Stimulated activated CD4-positive, alpha-beta T cell treated with anti-CD3 and anti-CD28 coated beads, Interleukin-4, amount 100 ng/mL, for 48 hours (primary cell): ENCODE measurements at places on chromosomes 7 and 10.

DNA sequence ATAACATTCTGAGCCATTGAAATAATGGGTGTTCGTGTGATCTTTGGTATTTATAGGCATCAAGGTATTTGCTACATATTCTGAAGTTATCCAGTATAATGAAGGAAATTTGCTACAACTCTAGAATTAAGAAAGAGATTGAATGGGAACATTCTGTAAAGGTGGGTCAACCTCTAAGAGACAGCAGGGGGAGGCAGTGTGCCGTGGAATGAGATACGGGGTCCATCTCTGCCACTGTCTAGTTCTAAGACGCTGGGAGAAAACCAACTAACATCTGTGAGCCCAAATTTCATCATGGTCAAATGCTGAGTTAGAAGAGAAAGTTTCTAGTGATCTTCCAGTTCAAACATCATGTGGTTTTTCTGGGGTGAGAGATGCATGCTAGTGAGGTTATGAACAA is 368.9 kb downstream of the SORCS1 start:
- DNase-seq: no peak

DNA sequence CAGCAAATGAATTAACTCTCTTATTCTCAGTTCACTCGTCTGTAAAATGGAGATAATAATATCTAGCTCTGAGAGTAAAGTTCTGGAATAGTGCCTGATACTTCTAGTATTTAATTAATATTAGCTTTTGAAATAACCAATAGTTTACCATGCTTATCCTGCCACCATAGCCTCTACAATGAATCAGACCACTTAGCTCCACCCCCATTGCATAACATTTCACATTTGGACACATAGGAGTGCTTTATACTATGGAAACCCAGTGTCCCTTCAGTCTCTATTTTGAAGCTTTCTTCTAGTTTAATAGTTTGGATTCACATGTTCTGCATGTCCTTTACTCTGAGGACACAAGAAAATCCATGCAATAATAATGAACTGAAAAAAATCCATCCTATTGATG is 427.3 kb upstream of the C7orf33 start:
- no peak for DNase-seq

DNA sequence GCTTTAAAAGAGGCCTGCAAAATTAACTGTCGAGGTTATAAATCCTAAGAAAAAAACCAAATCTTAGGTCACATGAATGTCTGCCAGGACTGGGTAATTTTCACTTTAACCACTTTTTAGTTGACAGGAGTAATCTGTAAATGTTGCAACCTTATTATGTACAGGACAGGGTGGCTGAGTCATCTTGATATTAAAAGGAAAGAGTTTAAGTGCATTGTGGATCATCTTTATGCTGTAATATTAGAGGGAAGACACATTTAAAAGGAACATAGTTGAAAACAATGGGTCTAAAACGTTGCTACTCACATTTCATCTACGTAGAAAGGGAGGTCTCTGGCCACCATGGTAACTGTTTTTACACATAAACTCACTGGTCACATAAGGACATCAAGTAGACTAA is 115.5 kb downstream of the LSMEM1 start:
- DNase-seq: no peak

DNA sequence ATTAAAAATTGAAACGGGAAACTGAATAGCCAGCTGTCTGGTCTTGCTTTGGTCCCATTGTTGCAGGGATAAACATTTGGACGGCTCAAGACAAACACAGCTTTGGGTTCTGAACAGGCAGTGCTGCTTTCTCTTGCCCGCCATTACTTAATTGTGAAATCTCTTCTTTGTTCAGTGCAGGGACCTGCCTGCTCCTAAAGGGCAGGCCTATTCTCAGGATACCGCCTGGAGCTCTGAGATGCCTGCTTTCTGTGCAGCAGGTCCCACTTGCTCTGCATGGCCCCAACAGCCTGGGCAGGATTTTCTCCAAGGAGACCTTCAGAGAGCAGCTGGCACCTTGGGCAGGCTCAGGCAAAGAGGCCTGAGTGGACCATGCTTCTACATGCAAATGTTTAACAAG is 237.6 kb downstream of the KCNMA1 start:
- DNase-seq: no peak

GRCh38 chr10:5888843-5889623 is 660 bp downstream of the ANKRD16 start:
- peak; percentile 26 for DNase-seq

DNA sequence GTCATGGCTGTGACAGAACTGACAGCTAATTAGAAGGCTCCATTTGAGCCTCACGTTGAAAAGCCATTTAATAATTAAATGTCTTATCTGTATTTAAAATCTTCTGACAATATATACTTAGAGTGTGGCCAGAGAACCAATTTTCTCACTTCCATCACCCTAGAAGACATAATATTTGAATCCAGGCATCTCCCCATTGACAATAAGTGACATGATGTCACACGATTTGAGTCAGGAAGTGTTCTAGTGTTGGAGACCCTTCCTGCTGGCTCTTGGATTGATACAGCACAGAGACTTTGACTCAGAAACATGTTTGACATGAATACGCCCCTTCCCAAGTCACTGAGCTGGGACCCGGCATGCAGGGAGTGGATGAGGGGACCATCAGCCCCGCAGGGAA is 85.9 kb downstream of the SLIT1 start:
- DNase-seq: no peak

- no peak for DNase-seq
Observed at GRCh38 chr10:78542521-78542920, 508.9 kb downstream of the RPS24 start.

DNA sequence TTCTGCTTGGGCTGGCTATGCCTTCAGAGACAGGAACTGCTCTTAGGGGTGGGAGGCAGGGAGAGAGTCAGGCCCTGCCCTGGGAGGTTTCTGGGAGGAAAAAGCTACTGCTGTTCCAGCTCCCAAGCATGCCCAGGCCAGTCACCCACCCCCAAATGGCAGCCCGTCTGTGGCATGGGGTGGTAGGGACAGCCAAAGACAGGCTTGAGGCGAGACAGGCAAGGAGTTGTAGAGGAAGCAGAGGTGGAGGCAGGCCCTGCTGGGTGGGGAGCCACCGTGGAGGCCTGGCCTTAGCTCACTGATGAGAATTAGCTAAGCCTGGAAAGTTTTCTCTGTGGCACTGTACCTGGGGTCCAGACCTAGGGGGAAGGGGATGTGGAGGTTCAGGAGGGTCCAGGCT is 6.6 kb upstream of the SAMD8 start:
- DNase-seq: no peak

- no peak for DNase-seq
Observed at GRCh38 chr10:78995987-78996791, 72.6 kb upstream of the ZMIZ1 start.

GRCh38 chr7:71526106-71526505 is 394.2 kb downstream of the GALNT17 start:
- no peak for DNase-seq

- no peak for DNase-seq
Observed at GRCh38 chr10:35000936-35001335, 89.2 kb downstream of the CUL2 start.

GRCh38 chr7:1967512-1968396 is 265.0 kb downstream of the MAD1L1 start:
- DNase-seq: no peak

DNA sequence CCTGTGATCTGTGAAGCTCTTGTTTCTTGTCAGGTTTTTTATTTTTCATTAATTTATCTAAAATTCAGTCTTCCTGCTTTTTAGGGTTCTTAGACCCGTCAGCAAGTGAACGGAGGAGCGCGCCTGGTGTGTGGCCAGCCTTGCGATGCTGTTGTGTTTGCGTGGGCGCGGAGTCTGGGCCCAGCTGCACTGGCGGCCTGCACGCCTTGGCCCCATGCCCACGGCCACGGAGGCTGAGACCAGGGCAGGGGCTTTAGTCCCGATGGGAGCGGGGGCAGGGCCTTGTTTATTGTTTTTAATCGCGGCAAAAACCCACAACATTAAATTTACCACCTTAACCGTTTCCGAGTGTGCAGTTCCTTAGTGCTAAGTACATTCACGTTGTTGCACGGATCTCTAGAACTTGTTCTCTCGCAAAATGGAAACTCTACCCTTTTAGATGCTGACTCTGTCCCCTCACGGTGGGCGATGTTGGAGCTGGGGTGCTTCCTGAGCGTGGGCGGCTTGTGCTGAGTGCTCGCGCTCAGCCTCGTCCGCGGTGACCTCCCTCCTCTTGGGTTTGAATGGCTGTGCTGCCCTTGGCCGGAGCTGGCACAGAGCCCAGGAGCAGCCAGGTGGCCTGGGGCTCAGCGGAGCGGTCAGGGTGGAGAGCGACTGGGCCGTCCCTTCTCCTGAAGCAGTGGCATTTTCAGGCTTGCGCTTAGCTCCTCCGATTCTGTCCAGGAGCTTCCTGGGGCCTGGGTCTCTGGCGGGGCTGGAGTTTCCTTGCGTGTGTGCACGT is 69.1 kb downstream of the INPP5A start:
- no peak for DNase-seq
